Right hindlimb (tissue), 1 donor: ENCODE measurements at places on chromosomes 5 and 9.

- no peak for DNase-seq
These were observed 48.3 kb downstream of the ATPSCKMT start for GRCh38 chr5:10201223-10201868.

- no peak for DNase-seq
These were observed 407.2 kb upstream of the SGCD start for GRCh38 chr5:155919725-155920124.

DNA sequence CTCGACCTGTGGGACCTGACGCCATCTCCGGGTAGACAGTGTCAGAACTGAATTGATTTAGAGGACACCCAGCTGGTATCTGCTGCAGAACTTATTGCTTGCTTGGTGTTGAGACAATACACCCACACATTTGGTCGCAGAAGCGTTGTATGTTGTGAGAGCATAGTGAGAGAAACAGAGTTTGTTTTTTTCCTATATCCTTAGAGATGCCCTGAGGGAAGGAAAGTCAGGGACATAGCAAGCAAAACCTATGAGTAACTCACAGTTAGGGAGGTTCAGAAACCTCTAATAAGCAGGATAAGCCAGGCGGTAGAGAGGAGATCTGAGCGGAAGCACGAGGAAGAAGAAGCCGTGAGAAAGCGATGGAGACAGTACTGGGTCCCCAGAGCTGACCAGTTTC is 59.8 kb downstream of the PTCD2 start:
- DNase-seq = no peak

DNA sequence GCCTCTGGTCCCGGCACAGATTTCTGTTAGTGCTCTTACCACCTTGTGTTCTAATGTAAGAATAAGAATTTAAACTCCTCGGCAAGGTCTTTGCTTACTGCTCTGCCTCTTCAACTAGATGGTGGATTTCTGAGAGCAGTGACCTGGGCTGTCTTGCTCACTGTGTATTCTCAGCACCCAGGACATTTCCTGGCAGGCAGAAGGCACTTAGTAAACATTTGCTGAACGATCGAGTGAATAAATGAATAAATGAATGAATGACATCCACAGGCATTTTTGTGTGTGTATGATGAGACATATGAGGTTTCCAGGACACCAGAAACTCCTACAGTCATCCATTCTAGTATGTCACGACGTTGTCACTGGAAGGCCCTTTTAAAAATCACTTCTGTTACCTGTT is 143.2 kb downstream of the BOD1 start:
- DNase-seq = no peak

DNA sequence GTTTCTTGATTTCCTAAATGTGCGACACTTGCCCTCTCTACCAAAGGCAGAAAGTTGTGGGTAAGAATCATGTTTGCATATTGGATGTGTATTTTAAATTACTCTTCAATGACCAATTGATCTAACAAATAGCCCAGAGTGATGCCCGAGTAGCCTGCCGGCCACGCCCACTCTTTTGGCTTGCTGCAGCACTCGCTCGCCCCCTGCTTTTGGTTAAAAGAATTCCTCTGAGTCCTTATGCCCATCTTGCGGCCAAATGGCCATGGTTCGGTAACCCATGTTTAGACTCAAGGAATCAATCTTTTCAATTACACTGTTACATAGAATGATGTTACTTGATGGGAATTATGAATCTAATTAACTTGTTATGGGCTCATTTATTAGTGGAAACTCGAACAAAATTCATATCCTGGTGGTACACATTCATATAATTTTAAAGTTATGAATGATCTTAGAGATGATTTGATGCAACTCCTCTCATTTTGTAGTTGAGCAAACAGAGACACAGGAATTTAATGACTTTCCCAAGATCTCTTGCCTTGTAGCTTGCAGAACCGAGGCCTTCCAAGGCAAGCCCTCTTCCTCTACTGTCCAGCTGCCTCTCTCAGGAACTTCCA is 36.5 kb downstream of the PPIC start:
- DNase-seq = no peak

- DNase-seq = no peak
These were observed 156.8 kb downstream of the GAPVD1 start for GRCh38 chr9:125418404-125418803.

DNA sequence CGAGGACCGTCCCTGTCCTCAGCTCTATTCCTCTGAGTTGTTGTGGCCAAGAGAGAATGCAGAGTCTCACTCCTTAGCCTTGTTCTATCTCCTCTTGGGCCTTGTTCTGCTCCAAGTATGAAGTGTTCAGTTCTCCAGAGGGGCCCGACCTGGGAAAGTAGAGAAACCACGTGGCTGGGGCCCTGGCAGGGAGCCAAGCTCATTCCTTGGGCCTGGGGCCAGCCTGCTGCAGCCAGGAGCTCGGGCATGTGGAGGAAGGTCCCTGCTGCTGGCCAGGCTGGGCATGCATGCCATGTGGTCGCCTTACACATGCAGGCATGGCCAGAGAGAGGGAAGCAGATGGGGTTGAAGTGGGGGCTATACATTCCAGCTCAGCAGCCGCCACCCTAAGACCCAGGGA is 60.7 kb downstream of the COL27A1 start:
- DNase-seq = peak; percentile 83

DNA sequence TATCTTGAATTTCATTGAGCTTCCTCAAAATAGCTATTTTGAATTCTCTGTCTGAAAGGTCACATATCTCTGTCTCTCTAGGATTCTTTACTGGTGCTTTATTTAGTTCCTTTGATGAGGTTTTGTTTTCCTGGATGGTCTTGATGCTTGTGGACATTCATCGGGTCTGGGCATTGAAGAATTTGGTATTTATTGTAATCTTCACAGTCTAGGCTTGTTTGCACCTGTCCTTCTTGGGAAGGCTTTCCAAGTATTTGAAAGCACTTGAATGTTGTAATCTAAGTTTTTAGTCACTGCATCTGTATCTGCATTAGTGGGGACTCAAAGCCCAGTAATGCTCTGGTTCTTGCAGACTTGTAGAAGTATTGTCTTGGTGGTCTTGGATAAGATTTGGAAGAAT is 47.8 kb downstream of the SMIM15 start:
- no peak for DNase-seq

DNA sequence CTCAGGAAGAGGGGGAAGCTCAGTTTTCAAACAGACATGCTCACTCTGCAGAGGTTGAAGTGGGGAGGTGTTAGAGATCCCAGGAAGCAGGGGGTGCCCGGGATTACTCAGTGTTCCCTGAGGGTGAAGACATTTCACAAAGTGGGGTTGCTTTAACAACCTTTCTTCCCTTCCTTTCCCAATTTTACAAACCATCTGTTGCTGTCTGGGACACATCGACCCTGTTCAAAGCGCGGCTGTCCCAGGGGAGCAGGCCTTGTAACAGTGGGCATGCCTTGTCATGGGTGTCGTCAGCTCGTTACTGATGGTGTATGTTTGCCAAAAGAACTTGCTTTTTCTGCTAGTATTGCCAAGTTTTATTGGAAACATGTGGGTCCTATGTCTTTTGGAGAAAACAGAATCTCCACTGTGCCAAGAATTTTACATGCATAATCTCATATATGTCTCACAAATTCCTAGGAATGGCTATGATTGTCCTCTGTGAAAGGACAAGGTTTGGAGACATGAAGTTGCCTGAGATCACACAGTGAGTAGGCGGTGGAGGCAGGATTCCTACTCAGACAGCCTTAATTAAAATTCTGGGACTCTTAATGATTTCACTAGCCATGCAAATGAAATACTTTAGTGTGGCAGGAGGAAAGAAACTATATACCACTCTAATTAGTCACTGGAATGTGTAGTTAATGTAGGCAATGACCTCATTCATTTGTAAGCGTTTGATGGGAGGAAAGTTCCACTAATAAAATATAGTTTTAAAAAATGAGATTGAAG is 198.9 kb downstream of the NXNL2 start:
- DNase-seq = peak; percentile 63
